Ovary (tissue), 10 donors: ENCODE measurements at places on chromosomes 12 and 14.

DNA sequence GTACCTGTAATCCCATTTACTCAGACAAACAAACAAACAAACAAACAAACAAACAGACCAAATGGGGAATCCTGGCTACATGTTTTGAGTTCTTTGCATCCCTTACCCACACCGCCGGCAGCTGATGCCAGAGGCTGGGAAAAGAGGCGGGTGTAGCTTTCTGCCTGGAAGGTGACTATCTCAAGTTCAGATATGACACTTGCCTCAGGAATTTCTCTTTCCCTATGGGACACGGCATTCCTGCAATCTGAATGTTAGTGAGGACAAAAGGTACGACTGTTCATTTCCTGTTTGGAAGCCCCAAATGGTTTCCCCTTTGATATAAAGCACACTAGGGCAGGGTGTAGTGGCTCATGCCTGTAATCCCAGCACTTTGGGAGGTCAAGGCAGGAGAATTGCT is 2.9 kb downstream of the MYL2 start:
- DNase-seq: no peak

DNA sequence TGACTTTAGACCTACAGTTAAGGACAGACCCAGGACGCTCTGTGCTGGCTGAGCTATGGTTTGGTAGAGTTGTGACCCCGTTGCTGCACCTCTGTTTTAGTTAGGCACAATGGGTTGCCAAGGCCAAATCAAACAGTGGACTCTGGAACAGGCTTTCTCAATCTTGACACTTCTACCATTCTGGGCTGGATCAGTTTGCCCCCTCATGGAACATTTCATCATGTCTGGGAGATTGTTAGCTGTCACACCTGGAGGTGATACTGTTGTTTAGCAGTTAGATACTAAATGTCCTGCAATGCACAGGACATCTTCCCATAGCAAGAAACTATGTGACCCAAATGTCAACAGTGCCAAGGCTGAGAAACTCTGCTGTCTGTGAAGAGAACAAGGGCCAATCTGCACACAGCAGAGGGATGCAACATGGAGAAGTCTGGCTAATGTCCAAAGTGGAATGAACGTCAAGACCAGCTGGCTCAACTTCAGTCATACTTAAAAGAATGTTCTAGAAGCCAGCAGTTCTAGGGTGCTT is 65.6 kb upstream of the DICER1 start:
- no peak for DNase-seq

- DNase-seq: no peak
Measured at GRCh38 chr12:107567876-107568619, 117.6 kb upstream of the PWP1 start.

GRCh38 chr12:24087294-24087693 is 137.8 kb upstream of the SOX5 start:
- no peak for DNase-seq

GRCh38 chr14:25090716-25091454 is 40.9 kb upstream of the STXBP6 start:
- no peak for DNase-seq

DNA sequence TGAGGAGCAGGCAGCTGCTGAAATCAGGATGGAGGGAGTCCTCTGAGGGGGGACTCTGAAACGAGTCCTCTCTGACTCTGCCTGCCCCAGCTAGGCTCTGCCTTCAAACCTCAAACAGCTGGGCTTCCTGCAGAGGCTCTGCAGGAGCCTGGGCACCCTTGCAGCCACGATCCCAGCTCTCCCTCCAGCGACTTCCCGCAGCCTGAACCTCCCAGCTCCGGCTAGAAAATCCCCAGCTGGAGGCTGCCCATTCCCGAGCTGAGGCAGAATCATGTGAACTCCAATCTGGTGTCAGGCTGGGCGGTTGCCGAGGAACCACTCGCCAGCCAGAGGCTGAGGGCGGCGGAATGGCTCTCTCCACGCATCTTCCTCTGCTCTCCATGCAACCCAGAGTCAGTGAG is at the start of gene GPR68:
Gene GPR68, minus strand, starts transcription at position 204 of the 401 bp plus-strand sequence. CDS start 9,654 bp downstream, outside the sequence.
- DNase-seq: peak; percentile 50

DNA sequence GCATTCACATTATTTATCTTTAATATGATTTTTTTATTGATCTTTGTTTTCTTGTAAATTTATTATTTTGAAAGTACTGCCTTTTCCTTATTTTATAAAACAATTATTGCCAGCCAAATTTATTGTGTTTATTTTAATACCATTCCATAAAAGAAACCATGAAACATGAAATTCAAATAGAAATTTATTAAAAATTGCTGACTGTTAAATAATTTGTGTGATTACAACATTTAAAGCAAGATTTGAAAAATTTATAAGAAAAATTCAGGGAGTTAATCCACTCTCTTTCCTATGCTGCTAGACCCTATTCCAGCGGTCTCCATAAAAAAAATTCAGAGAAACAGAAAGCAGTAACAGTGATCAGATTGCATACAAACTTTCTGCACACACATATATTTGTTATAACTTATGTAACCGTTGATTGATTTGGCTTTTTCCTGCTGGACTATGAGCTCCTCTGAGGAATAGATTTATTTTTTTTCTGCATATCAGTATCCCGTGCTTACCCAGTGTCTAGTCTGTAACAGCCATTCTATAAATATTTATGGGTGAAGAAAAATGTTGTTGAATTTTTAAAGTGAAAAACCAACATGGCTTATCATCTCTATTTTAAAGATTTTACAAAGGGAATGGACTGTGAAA is 68.1 kb downstream of the LRRK2 start:
- DNase-seq: no peak

- DNase-seq: no peak
Measured at GRCh38 chr12:111393700-111394300, 11.9 kb upstream of the SH2B3 start.

GRCh38 chr14:50065583-50065982 is 50.8 kb downstream of the VCPKMT start:
- no peak for DNase-seq

DNA sequence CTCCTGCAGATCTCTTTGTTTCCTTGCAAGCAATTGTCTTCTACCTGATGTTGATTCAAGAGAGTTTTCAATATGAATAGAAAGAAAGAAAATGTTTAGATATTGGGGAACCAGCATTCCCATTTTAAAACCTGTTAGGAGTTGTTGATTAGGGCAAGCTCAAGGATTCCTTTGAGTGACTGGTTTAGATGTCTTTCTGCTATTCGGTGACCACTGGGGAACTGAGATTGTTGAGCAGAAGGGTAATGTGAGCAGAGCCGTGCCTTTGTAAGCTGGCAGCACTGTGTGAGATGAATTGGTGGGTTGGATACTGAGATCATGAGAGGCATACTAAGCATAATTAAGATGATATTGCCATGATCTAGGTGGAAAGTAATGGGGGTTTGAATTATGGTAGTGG is 39.1 kb upstream of the PAPLN start:
- DNase-seq: no peak

- DNase-seq: no peak
Measured at GRCh38 chr12:42857106-42857505, 267.6 kb upstream of the PRICKLE1 start.

- DNase-seq: no peak
Measured at GRCh38 chr14:59354666-59355065, 110.5 kb downstream of the GPR135 start.

GRCh38 chr12:105748806-105749600 is 389.8 kb downstream of the NUAK1 start:
- peak; percentile 47 for DNase-seq

DNA sequence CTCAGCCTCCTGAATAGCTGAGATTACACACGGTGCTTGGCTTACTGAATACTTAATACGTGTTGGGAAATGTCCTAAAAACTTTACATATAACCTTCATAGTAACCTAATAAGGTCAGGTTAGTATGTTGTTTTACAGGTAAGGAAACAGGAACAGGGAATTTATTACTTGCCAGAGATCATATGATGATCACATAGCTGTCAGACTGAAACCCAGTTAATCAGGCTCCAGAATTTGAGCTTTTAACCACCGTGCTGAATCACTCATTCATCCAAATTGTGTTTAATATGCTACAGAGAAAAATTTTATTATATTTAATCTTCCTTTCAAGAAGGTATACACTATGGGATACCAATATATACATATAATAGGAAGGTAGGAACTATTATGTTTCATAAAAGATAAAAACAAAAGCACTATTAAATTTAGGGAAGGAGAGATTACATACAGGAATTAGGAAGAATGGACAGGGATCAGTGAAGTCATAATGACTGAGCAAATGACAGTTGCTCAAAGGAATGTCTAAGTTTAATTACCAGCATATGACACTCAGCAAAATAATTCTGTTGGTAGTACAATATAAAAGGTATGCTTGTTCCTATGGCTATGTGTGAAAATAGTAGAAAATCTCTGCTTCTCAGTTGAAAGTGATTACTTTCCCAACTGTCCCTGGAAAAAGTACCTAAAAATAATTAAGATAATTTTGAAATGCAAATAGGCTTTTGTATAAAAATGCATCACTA is 59.3 kb downstream of the HEATR5A start:
- no peak for DNase-seq

DNA sequence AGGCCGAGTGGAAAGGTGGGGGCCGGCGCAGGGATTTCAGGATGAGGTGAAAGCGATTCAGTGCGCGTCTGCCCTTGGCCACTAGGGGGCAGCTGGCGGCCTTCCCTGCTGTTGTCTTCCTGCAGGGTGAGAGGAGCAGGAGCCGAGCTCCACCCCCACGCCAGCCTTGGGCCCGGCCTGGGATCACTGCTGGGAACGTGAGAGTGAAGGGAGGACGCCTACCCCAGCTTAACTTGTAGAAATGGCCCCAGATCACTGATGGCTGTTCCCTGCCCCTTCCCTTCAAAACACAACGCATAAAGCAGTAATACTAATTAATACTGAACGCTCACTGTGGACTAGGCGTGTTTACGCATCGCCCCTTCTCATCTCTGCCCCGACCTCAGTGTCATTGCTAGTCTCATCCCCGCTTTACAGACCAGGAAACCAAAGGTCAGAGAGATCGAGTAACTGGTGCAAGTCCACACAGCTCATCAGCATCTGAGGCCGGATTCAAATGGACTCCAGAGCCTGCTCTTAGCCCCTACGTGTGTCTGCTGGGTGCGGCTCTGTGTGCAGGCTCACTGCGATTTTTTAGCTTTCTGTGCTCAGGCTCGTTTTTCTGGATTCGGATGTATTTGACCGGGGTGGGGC is 24.3 kb downstream of the MVK start:
- DNase-seq: peak; percentile 94

GRCh38 chr14:24634158-24634557 is at the start of gene GZMB:
Gene GZMB (minus strand): TSS chr14:24634190. CDS start chr14:24634160, 30 bp downstream.
- DNase-seq: no peak

- no peak for DNase-seq
Measured at GRCh38 chr14:104774453-104775072, 21.0 kb downstream of the AKT1 start.

- peak; percentile 91 for DNase-seq
Measured at GRCh38 chr14:32201193-32201815, 541 bp upstream of the RNU6-7 start.

DNA sequence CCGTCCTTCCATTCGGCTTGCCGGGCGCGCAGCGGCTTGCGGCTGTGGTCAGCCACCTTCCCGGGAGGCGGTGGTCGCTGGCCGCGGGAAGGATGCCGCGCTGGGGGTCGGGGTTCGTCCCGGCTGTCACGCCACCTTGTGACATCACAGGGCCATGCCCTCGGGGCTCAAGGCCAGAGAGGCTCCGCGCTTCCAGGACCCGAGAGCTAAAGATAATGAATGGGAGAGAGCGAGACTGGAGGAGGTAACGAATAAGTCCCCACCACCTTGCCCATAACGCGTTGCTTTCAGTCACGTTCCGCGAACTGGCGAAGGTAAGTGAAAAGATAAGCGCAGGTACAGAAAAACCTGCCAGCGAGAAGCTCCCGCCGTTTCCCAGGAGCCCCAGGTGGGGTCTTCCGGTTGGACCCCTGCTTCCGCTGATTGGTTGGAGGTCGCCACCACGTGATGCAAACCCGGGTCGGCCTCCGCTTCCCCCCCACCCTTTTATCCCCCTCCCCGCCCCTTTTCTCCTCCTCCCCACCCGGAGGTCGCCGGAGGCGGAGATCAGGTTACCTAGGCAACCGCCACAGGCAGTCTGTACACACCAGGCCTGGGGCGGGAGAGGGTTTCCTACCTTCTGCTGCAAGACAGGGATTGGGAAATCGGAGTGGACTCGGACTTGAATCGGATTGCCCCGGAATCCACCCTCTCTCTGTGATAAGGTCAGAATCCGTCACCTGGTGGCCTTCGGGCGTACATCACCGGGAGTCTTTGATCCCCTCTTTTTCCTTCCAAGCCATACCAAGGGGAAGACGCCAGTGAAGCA is at the start of gene LRRC9:
Gene LRRC9, plus strand, starts transcription at position 575 of the 808 bp plus-strand sequence.
- DNase-seq: peak; percentile 52

GRCh38 chr12:128595609-128596008 is 228.1 kb downstream of the SLC15A4 start:
- no peak for DNase-seq

GRCh38 chr14:54532111-54533012 is 22.7 kb downstream of the CGRRF1 start:
- DNase-seq: no peak

GRCh38 chr12:101042211-101042610 is 167.8 kb downstream of the SLC5A8 start:
- no peak for DNase-seq

DNA sequence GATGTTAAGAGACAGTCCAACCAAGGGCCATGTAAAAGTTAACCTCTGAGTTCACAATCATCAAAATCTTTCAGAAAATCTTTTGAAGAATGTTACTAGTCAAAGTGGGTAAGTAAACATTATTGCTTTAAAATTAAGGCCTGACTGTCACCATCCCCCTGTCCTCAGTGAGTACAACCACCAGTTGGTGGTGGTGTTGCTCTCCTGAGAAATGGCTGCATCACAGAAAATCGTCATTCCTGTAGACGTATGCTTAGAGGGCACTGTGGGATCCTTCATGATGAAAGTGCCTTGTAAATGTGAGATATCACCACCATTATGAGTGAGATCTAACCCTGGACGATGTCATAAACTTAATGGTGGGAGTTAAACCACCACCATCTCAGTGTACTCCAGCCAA is 451.2 kb downstream of the RPS29 start:
- peak; percentile 20 for DNase-seq

GRCh38 chr12:15532364-15532977 is 210.2 kb downstream of the PTPRO start:
- no peak for DNase-seq
